ENCODE measurements at places on chromosomes 4 and X. TPM values are rescaled to one million over a fixed set of nuclear protein-coding genes. Genes with fewer than 3 reads are reported as not detected.

Gene SSX2
- not detected for total RNA-seq

Gene XAGE1A
- total RNA-seq: 2.2 TPM

Gene IGFBP7
- 65.0 TPM for total RNA-seq

Gene TLR1
- 0.07 TPM for total RNA-seq

Gene PAGE4
- total RNA-seq: not detected

Gene MAGEA10
- total RNA-seq: not detected

Gene CXorf65
- not detected for total RNA-seq

Gene ATP8A1
- total RNA-seq: 0.06 TPM

Gene LPAR4
- total RNA-seq: not detected

Gene CMC4
- total RNA-seq: 12.5 TPM

Gene WDR44
- 7.7 TPM for total RNA-seq

Gene CT45A2
- 14.2 TPM for total RNA-seq

Gene GAGE1
- total RNA-seq: 40.0 TPM

Gene VCX3B
- total RNA-seq: 3.8 TPM

Gene ZNF157
- not detected for total RNA-seq

Gene ERCC6L
- 10.1 TPM for total RNA-seq

Gene PF4V1
- not detected for total RNA-seq

Gene ODAPH
- total RNA-seq: not detected

Gene GAGE2A
- 5.9 TPM for total RNA-seq

Gene PNMA3
- 0.07 TPM for total RNA-seq

Gene SSX7
- total RNA-seq: not detected

Gene SORCS2
- 1.6 TPM for total RNA-seq

Gene VCX
- 0.33 TPM for total RNA-seq

Gene KLB
- not detected for total RNA-seq

Gene LGI2
- 0.67 TPM for total RNA-seq

Gene UGT2A1
- total RNA-seq: not detected

Gene ENAM
- 0.20 TPM for total RNA-seq

Gene CA5B
- total RNA-seq: 1.6 TPM

Gene TKTL2
- not detected for total RNA-seq

Gene UGT2A2
- not detected for total RNA-seq

Gene C4orf46
- 22.6 TPM for total RNA-seq
